ENCODE measurements at places on chromosomes 5 and 9.

DNA sequence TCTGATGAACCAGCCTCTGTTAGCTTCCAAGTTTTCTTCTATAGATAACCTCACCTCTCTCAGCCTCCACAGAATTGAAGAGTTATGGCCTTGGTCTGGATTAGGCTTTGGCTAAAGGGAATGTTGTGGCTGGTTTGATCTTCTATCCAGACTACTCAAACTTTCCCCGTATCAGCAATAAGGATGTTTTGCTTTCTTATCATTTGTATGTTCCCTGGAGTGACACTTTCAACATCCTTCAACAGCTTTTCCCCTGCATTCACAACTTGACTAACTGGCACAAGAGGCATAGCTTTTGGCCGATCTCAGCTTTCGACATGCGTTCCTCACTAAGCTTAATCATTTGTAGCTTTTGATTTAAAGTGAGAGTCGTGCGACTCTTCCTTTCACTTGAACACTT, 28.1 kb upstream of the GNE start:
- no peak for DNase-seq

GRCh38 chr9:99103054-99103895, 1.6 kb upstream of the TGFBR1 start:
- no peak for DNase-seq

- no peak for DNase-seq
Observed at GRCh38 chr5:160312960-160313727, 780 bp upstream of the CCNJL start.

- DNase-seq, result no peak
Observed at GRCh38 chr5:37565062-37565670, 186.0 kb downstream of the WDR70 start.

DNA sequence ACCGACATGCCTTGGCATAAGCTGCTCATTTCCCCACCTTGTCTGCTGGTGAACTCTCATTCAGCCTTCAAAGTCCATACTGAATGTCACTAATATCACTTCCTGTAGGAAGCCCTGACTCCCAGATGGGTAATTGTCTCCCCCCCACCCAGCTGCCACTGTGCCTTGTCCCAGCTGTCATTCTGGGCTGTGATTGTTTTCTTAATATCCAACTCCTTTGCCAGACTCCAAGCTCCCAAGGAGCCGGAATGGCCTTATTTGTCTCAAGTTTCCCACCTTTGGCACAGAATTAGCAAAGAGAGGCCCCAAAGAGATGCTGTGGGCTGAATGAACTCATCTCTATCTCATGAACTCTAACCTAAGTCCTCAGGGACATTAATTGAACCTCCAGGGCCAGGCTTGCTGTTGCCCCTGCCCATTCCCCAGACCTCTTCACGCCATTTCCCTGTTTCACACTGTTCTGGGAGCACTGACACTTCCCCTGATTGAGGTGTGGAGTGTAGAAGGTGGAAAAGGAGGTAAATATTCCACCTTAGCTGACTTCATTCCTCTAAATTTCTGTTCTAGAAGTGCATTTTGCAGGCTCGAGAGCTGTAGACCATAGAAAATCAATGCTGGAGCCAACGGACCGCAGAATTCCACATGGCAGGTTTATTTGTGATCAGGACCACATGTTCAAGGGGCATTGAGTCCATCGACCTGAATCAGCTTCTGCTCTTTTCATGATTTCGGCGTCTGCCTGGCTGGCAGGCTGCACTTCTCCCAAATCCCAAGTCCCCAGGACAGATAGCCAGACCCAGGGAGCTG, 4.9 kb upstream of the SH3PXD2B start:
- no peak for DNase-seq

GRCh38 chr5:173187054-173187743, 42.9 kb downstream of the BNIP1 start:
- DNase-seq, result no peak

- no peak for DNase-seq
Observed at GRCh38 chr5:138720840-138721239, 32.4 kb upstream of the CTNNA1 start.

DNA sequence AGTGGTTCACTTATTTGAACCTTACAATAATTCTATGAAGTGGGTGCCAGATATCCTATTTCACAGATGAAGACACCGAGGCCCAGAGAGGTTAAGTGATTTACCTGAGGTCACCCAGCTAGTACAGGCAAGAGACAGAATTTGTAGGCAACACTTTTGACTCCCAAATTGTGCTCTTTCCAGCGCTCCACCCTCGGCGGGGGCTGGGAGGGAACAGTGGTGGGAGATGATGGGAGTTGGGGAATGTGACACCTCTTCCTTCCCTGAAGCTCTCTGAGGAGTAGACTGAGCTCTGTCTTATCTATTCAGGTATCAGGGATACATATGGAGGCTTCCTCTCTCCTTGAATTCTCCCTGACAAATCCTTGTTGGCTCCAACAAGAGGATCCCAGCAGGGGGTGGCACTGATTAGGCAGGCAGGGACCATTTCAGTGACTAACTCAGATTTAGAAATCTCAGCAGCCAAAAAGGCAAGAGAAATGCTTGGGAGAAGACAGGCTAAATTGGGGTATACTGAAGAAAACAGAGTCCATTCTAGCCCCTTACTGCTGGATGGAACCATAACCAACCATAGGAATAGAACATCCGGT, 95.8 kb upstream of the PANK3 start:
- DNase-seq, result no peak

DNA sequence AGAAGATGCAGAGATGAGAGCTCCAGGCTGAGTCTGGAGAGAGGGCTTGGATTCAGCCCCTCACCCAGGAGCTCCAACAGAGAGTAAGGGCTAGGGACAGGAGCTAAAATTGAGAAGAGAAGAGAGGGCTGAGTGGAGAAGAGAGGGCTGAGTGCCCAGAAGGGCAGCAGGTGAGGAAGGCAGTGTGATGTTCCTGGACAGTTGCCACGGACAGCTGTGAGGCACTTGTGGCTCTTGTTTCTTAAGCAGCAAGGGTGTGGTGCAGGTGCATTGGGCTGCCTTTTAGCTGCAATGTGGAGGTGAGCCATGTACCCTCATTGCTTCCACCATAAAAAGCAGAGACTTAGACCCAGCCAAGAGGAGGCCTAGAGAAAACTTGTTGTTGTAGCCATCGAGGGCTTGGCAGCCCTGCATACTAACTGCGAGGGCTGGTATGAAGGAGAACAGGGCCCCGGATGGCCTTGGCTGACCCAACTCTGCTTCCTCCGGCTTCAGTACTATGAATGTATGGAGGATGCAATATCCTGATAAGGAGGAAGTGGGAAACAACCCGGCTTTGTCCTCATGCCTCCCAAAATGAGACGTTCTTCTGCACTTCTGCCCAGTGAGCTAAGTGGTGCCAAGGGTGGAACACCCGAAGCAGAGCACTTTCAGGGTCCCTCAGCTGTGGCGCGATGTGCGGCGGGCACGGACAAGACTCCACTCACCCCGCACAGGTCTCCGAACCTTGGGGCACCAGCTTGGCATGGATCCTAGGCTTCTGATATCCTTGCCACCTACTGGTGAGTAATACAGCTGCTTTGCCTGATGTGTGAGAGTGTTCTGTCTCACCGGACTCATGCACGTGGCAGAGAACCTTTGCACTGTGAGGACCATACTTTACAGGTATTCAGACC, 65.2 kb downstream of the LRRC70 start:
- DNase-seq, result no peak

DNA sequence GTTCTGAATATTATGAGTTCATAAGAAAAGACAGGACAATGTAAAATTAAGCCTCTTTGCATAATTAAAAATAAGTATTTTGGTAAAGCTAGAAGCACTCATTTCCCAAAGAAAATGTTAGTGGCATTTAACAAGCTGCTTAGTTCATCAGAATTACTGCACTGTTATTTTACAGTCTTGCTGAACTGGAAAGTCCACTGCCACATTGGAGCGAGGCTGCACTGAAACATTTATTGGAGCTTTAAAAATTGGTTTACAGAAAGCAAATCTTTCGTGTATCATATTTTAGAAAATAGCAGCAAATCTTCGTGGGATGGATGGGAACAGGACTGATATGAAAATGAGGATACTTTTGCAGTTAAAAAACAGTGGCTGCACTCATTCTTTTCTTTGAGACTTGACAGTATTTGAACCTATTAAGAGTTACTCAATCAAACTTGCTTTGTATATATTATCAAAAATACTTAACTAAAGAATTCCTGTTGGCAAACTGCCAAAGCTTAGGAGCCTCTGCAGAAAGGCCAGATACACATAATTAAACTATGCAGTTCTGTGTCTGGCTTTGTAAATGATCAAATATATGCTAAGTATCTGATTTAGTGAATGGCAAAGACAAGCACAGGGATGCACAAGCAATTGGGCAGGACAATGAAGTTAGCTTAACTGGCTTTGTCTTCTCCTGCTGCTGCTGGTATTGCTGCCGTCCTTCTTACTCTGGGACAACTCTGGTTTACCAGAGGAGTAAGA, 16.5 kb upstream of the FBXL7 start:
- no peak for DNase-seq

GRCh38 chr5:56183506-56183905, 49.6 kb downstream of the ANKRD55 start:
- DNase-seq, result no peak

DNA sequence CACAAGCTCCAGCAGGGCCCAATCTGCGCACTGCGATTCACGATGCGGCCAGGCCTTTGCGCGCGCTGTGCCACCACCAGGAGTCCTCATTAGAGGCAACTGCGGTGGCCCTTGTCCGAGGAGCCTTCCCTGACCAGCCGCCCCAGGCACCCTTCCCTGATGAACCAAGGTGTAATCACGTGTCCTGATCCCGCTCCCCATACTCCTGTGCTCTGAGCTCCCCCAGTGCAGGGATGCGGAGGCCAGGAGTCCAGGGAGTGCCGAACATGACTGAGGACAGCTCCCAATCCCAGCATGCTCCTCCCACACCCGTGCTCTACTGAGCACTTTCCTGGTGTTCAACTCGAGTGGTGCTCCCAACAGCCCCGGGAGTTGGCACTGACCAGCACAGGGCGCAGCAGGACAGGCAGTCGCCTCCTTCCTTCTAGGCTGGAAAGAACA, 134.8 kb downstream of the ZNF354C start:
- no peak for DNase-seq

- no peak for DNase-seq
Observed at GRCh38 chr5:178121391-178122276, 8.3 kb downstream of the N4BP3 start.

DNA sequence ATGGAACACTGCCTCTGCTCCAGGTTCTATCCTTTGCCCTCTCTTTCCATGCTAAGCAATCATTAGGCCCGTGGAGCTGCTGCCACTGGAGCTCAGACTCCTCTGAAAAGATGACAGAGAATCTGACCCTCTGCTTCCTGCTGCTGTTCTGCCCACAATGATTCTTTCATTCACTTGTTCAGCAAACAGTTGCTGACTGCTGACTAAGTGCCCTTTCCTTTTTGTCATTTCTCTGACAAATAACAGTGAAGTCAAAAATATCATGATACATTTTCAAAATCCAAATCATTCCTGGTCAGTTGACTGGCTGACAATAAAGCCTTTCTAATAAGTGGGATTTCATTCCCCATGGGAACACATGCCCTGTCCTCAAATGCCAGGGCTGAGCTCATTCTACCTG, 110.1 kb downstream of the SIL1 start:
- DNase-seq, result no peak

GRCh38 chr5:123800640-123801039, 288.7 kb downstream of the CSNK1G3 start:
- DNase-seq, result no peak

- DNase-seq, result no peak
Observed at GRCh38 chr9:115232181-115232774, 114.3 kb upstream of the TNC start.

DNA sequence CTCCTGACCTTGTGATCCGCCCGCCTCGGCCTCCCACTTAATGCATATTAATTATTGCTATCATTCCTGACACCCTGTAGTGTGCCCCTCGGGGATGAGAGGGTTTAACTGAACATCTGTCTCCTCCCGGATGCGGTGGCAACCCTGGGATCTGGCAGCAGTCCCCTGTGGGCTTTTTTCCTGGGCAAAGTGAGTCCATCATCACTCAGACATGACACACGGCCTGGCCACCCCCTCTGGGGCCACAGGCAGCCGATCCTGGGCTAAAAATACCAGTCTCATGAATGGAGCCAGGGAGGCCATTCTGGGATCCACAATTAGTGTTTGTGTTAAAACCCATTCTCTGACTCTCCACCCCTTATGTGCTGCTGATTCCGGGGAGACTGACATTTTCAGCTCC, 161.2 kb downstream of the RGS3 start:
- DNase-seq, result no peak

DNA sequence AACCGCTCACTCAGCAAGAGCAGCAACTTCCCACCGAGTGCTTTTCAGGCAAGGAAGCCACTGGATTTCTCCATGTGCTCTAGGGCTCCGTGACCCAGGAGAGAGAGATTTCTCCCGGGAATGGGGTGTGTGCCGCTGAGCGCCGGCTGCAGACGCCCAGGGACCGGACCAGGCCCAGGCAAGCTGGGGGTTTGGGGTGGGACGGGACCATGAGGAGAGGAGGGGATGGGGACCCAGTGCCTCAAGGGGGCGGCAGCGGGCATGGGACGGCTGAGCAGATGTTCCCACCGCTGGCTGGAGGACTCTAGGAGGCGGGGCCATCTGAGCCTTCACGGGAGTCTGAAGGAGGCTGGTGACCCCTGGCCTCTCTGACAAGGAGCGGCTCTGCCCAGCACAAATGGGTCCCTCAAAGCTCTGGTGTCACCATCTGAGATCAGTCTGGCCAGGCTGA, 8.5 kb downstream of the LCN9 start:
- DNase-seq, result no peak

DNA sequence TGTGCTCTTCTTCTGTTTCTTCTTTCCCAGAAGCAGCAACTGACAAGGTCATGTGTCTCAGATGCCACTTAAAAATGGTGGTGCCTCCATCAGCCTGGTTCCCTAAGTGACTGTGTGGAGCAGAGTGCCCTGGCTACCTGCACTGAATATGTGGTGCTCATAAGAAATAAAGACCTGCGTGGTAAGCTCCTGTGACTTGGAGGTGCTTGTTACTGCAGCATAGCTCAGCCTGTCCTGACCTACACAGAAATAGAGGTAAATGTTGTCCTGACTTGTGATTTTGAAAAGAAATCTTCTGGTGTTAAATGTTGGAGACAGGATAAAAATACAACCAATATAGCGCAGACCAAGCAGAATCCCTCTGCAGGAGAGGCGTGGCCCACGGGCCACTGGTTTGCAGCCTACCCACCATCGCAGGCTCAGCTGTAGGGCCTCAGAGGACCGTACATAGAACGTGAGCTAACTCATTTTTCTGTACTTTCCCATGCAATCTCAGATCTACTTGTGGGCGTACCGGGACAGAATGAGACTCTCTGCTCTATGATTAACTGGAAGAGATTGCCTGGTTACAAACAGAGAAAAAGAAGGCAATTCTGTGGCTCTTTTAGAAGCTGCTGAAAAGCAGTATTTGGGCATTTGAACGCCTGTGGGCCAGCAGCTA, 79.4 kb upstream of the UNC5A start:
- DNase-seq, result no peak

Data from activated T-helper 1 cell treated with anti-CD3 and anti-CD28 coated beads, Interleukin-2, amount 50 U/mL, for 16 hours (primary cell).